Spinal cord (tissue), 10 donors: ENCODE measurements at places on chromosomes 13 and 19.

DNA sequence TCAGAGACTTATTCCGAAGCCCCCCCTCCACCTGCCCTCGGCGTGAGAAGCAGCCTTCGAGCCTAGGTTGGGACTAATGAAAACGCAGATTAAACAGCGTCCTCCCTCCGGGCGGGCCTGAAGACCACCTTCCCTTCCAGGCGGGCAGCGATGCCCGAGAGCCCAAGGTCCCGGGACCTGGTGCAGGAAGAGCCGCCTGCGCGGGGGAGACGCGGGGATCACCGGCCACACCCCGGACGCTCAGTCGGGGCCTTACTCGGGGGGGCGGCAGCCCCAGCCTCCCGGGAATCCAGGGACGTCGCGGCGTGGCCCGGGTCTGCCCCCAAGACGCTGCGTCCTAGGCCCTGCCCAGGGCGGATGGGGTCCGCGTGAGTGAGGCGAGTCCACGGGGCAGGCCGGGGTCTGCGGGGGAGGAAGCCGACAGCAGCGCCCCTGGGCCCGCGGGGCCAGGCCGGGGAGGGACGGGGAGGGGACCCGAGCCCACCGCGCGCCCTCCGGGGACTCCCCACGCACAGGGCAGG, 33.3 kb upstream of the SPACA7 start:
- no peak for DNase-seq

- DNase-seq, result no peak
Observed at GRCh38 chr19:3443840-3444694, 36.3 kb downstream of the SMIM24 start.

- DNase-seq, result no peak
Observed at GRCh38 chr13:22076658-22077057, 405.8 kb downstream of the FGF9 start.

- DNase-seq, result no peak
Observed at GRCh38 chr13:99746637-99747402, 224.7 kb downstream of the ZIC5 start.

GRCh38 chr19:3603121-3603811, 3.4 kb downstream of the TBXA2R start:
- no peak for DNase-seq

DNA sequence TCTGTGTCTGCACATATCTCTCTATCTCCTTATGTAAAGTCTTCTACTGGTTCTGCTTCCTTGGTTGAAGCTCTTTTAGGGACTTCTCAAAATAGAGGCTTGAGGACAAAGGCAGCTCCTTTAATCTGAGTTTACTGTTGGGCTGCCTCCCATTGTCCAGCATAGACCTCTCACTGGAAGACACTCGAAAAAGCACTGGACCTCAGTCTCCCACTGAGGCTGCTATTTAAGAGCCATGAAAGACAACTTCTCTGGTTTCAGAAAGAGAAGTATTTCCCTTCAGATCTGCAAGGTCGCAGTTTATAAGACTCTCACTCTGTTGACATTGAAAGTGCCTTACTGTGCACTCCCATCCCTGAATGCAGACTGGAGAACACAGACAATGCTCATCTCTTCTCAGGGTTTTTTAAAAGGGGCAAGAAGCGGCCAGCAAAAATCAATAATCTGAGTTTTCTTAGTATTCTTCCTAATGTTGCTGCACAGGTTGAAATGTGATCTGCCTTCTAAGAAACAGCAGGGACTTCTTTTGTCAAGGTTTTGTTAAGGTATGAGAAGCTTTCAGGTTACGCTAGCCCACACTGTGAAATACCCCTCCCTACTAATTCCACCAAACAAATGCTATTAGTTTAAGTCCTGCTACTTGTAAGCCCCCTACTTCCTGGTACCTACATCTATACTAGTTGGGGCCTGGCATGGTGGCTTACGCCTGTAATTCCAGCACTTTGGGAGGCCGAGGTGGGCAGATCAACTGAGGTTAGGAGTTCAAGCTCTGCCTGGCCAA, 450.0 kb upstream of the SLC10A2 start:
- DNase-seq, result peak; percentile 19

GRCh38 chr19:30236587-30236986, 135.6 kb upstream of the ZNF536 start:
- no peak for DNase-seq

- no peak for DNase-seq
Observed at GRCh38 chr19:23991170-23991569, 76.5 kb downstream of the ZNF726 start.

- DNase-seq, result no peak
Observed at GRCh38 chr19:613732-614567, 19.4 kb downstream of the POLRMT start.

- DNase-seq, result no peak
Observed at GRCh38 chr13:83935566-83935965, 53.3 kb upstream of the SLITRK1 start.

DNA sequence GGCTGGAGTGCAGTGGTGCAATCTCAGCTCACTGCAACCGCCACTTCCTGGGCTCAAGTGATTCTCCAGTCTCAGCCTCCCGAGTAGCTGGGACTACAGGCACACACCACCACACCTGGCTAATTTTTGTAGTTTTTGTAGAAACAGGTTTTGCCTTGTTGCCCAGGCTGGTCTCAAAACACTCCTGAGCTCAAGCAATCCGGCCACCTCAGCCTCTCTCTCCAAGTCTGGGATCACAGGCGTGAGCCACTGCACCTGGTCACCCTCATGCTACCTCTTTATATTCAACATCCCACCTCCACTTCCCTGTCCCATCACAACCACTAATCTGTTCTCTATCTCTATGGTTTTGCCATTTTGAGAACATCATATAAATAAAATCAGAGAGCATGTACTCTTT, 155.7 kb downstream of the PTPRS start:
- DNase-seq, result no peak
